ENCODE measurements at places on chromosomes 12 and 14. TPM values are rescaled to one million over a fixed set of nuclear protein-coding genes. Genes with fewer than 3 reads are reported as not detected.

The TMX1 gene
- 40.4 TPM for total RNA-seq

The NANOG gene
- not detected for total RNA-seq

The TSHR gene
- total RNA-seq: not detected

The SPIC gene
- total RNA-seq: not detected

The PLBD1 gene
- 4.5 TPM for total RNA-seq

The AQP2 gene
- not detected for total RNA-seq

The RBP5 gene
- not detected for total RNA-seq

The ZNF740 gene
- 12.2 TPM for total RNA-seq

The GARIN6 gene
- total RNA-seq: not detected
